Central memory CD8-positive, alpha-beta T cell (primary cell): ENCODE measurements at places on chromosomes 4 and X.

DNA sequence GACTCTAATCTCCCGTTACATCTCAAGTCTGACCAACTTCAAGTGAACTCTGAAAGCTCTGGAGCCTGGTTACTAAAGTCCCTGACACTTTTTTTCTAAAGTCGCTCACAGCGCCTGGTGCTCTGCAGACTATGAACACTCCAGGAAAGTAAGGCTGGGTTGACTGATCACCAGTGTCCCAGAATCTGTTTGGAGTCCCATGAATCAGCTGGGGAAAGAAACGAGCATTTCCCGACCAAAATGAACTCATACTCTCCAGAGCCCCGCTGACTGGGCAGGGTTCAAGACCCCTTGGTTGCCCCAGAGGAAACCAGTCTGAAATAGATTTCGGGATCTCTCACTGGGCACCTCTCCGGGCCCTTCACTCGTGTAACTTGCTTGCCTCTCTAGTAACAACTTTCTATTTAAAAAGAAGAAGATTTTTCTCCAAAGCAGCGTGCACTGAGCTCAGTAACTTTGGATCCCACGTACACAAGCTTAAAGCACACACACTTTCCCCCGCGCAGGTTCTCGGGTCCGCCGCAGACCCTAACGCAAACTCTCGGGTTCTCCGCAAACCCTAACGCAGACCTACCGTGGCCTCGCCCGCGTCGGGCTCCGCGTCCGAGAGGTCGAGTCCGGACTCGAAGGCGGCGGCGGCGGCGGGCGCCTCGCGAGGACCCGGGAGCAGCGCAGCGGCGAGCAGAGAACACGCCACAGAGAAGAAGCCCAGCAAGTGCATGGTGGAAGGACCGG is 964 bp downstream of the VEGFC start:
- no peak overlapping the region for H3K4me3 ChIP-seq
- no peak for DNase-seq
- H3K27me3 ChIP-seq = peaks cover 23% of the 10 kb centered on the region

- H3K4me3 ChIP-seq = no peak overlapping the region
- peaks cover 18% of the 10 kb centered on the region for H3K27me3 ChIP-seq
- peaks cover 2% of the 10 kb centered on the region for H3K36me3 ChIP-seq
- no peaks in the 10 kb centered on the region for H3K4me1 ChIP-seq
- DNase-seq = peak; percentile 37
- H3K27ac ChIP-seq = no peak overlapping the region
Observed at GRCh38 chr4:163484906-163485305, 9.6 kb upstream of the TMA16 start.

DNA sequence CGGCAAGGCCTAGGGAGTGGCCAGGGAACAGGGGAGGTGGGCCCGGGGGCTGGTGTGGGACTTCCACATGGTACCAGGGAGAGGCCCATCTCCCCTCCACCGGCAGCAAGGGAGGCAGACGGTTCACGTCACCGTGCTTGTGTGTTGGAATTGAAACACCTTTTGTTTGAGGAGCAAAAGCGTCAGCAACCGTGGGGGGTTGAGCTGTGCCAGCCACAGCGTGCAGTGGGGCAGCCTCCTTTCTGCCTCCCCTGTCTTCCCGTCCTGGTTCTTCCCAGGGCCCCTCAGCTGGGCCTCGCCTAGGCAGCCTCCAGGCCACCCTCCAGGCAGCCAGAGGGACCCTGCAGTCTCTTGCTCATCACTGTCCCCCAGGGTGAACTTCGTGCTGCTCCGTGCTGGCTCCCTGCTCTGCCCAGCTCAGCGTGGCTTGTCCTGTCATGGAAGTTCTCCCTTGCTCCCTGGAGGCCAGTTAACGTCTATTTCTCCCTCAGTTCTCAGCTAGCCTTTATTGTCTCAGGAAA is 32.1 kb upstream of the HGFAC start:
- DNase-seq = no peak
- no peak overlapping the region for H3K4me3 ChIP-seq
- no peak overlapping the region for H3K27ac ChIP-seq
- H3K27me3 ChIP-seq = no peaks in the 10 kb centered on the region

- no peak overlapping the region for H3K4me3 ChIP-seq
- no peak for DNase-seq
- H3K27me3 ChIP-seq = peaks cover 54% of the 10 kb centered on the region
- no peak overlapping the region for H3K27ac ChIP-seq
- no peaks in the 10 kb centered on the region for H3K4me1 ChIP-seq
- H3K36me3 ChIP-seq = no peaks in the 10 kb centered on the region
Observed at GRCh38 chr4:121484633-121485032, 103.8 kb upstream of the QRFPR start.

- no peaks in the 10 kb centered on the region for H3K27me3 ChIP-seq
- H3K4me3 ChIP-seq = no peak overlapping the region
- H3K36me3 ChIP-seq = peaks cover 38% of the 10 kb centered on the region
- DNase-seq = no peak
Observed at GRCh38 chr4:3223956-3224748, 24.8 kb upstream of the MSANTD1 start.

DNA sequence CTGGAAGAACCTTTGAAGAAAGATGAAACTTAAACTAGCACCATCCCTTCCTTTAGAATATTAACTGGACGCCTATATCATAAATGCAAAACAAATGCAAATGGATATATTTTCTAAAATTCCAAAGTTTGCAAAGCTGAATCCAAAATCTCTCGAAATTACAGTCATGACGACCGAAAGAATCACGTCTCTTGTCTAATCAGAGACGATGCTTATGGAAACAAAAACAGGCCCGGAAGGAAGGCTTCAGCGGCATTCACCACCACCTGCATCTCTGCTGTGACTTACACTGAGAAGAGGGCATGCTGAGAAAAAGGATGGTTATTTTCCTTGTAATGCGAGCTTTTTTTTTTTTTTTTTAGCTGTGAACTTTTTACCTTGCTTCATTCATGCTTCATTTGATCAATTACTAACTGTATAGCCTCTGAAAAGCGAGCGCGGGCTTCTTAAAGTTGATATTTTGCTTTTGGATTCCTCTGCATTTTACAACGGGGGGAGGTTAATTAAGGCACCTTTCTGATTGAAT is 209.3 kb downstream of the SOWAHB start:
- peaks cover 6% of the 10 kb centered on the region for H3K4me1 ChIP-seq
- no peak for DNase-seq
- no peaks in the 10 kb centered on the region for H3K36me3 ChIP-seq
- H3K4me3 ChIP-seq = peak overlapping the region; percentile 52
- H3K27me3 ChIP-seq = peaks cover 77% of the 10 kb centered on the region
- no peak overlapping the region for H3K27ac ChIP-seq

GRCh38 chr4:165827018-165827417 is 46.0 kb upstream of the TLL1 start:
- DNase-seq = no peak
- H3K36me3 ChIP-seq = no peaks in the 10 kb centered on the region
- H3K27ac ChIP-seq = no peak overlapping the region
- no peak overlapping the region for H3K4me3 ChIP-seq

DNA sequence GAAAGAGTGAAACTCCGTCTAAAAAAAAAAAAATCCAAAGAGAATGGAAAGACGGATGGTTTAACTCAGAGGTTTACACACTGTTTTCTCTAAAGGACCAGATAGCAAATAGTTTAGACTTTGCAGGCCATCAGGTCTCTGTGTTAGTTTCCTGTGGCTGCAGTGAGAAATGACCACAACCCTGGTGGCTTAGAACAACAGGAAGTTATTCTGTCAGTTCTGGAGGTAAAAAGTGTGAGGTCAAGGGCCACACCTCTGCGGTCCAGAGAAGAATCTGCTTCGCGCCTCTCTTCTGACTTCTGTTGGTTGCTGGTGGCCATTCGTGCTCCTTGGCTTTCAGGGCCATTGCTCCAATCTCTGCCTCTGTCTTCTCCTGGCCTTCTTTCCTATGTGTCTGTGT is 76.9 kb downstream of the TENM3 start:
- H3K36me3 ChIP-seq = no peaks in the 10 kb centered on the region
- no peaks in the 10 kb centered on the region for H3K4me1 ChIP-seq
- no peak overlapping the region for H3K27ac ChIP-seq
- no peaks in the 10 kb centered on the region for H3K27me3 ChIP-seq

GRCh38 chr4:142440093-142440492 is 406.0 kb downstream of the INPP4B start:
- H3K36me3 ChIP-seq = peaks cover 1% of the 10 kb centered on the region
- DNase-seq = no peak
- H3K27ac ChIP-seq = no peak overlapping the region
- H3K4me1 ChIP-seq = no peaks in the 10 kb centered on the region
- no peaks in the 10 kb centered on the region for H3K27me3 ChIP-seq

GRCh38 chrX:44085209-44085608 is 112.0 kb upstream of the NDP start:
- no peak overlapping the region for H3K27ac ChIP-seq
- no peak for DNase-seq
- H3K27me3 ChIP-seq = no peaks in the 10 kb centered on the region
- no peaks in the 10 kb centered on the region for H3K4me1 ChIP-seq
- H3K36me3 ChIP-seq = no peaks in the 10 kb centered on the region

- H3K27ac ChIP-seq = no peak overlapping the region
- no peak for DNase-seq
- no peaks in the 10 kb centered on the region for H3K36me3 ChIP-seq
- no peak overlapping the region for H3K4me3 ChIP-seq
- no peaks in the 10 kb centered on the region for H3K4me1 ChIP-seq
Observed at GRCh38 chrX:126982158-126982557, 162.6 kb downstream of the PRR32 start.

- H3K36me3 ChIP-seq = no peaks in the 10 kb centered on the region
- H3K27me3 ChIP-seq = no peaks in the 10 kb centered on the region
- DNase-seq = no peak
- no peak overlapping the region for H3K4me3 ChIP-seq
Observed at GRCh38 chr4:61714387-61714911, 514.3 kb downstream of the ADGRL3 start.

GRCh38 chrX:151537572-151537971 is 25.9 kb upstream of the PASD1 start:
- no peak overlapping the region for H3K27ac ChIP-seq
- no peak for DNase-seq
- H3K4me3 ChIP-seq = no peak overlapping the region
- no peaks in the 10 kb centered on the region for H3K4me1 ChIP-seq
- H3K36me3 ChIP-seq = no peaks in the 10 kb centered on the region
